RPMI8226 (cell line): ENCODE measurements at places on chromosomes 7 and 10.

DNA sequence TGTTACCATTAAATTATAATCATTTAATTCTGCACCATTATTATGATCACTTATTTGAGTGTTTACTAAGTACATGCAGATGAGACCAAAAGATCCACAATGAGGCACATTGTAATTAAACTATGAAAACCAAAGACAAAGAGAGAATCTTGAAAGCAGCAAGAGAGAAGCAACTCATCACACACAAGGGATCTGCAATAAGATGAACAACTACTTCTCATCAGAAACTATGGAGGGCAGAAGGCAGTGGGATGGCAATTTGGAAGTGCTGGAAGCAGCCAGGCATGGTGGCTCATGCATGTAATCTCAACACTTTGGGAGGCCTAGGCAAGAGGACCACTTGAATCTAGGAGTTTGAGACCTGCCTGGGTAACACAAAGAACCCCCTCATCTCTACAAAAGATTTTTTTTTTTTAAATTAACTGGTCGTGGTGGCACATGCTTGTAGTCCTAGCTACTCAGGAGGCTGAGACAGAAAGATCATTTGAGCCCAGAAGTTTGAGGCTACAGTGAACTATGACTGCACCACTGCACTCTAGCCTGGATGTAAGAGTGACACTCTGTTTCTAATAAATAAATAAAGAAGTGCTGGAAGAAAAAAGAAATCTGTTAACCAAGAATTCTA is 47.7 kb downstream of the CDK6 start:
- no peak for DNase-seq

- DNase-seq, result no peak
These were observed 382.7 kb downstream of the RPS24 start for GRCh38 chr10:78416031-78417011.

DNA sequence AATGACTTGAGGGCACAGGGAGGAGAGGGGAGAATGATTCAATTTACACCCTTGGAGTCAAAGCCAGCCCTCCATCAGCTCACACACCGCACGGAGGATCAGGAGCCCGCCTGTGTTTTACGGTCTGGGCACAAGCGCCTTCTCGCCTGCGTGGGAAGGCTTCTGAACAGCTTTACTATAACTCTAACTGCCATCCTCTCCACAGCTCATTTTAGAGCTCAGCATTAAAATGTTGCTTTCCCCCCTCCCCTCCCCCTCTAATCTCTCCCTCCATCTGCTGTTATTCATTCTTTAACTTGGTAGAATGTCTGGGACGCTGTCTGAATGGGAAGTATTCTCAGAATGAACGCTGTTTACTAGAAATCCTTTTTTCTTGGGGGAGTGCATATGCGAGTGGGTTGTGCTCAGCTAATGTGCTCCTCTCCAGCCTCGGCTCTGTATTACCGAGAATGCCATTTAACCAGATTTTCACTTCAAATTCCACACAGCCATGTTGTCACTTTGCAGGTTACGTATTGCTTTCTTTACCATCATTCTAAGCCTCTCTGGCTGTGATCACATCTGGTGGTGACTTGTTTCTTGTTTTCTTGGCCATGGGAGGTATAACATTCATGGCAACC is 140.1 kb downstream of the GFRA1 start:
- DNase-seq, result no peak

- DNase-seq, result no peak
These were observed 36.3 kb upstream of the IL15RA start for GRCh38 chr10:6013413-6014192.

GRCh38 chr7:41501006-41501405 is 201.9 kb downstream of the INHBA start:
- no peak for DNase-seq
